ENCODE measurements at places on chromosomes 7 and 10. TPM values are rescaled to one million over a fixed set of nuclear protein-coding genes. Genes with fewer than 3 reads are reported as not detected.

- DNase-seq: no peak
Measured at GRCh38 chr10:85649461-85649860, 717.1 kb downstream of the GRID1 start.

HUS1 gene
- total RNA-seq: 37.1 TPM

DNA sequence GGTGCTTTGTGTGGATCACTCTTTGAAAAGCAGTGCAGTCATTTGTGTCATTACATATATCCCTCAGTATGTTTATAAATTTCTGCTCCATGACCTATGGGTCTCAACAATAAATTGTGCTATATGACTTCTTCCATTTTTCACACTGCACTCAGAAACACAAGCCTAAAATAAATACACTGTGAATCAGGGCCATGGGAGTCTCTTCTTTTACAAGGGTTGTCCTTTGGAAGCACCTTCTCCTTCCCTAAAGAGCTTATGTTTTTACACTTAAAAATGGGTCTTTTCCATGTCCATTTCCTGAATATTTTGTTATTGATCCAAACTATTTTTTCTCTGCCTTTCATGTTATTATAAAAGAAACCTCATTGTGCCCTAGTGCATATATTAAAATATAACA lies 108.3 kb upstream of the MEOX2 start:
- DNase-seq: no peak

GPR37 gene
- total RNA-seq: not detected

- no peak for DNase-seq
Measured at GRCh38 chr7:11539853-11540252, 292.1 kb downstream of the THSD7A start.

DNA sequence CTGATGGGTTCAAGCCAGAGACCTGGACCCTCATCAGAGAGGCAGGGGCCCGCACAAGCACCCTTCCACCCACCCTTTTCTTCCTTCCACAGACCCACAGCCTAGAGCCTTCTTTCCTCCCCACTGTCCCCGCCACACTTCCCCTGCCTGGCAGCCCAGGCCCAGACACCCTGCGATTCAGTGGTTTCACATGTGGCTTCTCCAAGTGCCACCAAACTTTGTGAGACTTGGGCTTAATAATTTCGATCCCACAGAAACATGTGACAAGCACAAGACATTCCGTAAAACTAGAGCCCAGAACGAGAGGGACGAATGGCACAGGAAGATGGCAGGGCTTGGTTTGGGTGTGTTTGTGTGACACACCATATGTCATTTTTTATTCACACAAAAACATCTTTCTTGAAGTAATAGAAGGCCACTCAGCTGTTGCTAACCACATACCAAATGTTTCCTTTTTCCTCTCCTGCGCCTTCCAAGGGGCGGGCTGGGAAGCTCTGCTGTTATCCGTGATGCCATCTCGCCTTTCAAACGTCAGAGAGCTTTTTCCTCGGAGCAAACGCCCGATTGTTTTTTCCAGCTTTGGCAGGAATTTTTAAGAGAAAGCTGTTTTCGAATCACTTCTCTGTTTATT lies 162.9 kb downstream of the GRK5 start:
- no peak for DNase-seq
